ENCODE measurements at places on chromosomes 3 and 15.
A peak's percentile ranks its signal among the peaks of the same experiment; 100 is the strongest.

GRCh38 chr15:83588441-83588840 is 65.5 kb upstream of the ADAMTSL3 start:
- no peak for DNase-seq

DNA sequence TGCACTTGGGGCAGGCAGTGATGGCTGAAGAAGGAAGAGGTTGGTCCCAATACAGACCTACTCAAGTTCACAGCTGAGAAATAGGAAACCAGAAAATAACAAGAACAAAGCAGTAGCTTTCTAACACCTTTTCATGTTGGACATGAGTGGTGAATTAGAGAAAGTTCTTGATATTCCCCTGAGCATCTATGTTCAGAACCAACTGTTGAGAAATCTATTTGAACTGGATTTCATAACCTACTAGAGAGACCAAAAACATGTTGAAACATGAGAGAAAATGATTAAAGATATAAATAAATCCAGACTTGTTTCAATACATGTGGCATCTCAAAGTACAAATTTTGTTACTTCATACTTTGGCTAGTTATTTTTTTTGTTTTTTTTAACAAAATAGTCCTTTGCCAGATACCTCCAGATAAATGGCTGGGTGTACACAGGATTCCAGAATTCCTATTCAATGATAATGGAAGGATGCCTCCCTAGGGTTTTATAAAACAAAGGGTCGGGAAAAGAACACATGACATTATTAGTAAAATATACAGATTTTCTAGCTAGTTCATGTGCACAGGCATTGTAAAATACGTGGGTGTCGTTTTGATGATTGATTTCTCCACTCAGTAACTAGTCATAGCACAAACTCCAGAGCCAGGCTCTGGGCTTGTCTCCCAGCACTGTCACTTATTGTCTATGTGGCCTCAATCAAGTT is 34.4 kb upstream of the TNFSF10 start:
- no peak for DNase-seq

DNA sequence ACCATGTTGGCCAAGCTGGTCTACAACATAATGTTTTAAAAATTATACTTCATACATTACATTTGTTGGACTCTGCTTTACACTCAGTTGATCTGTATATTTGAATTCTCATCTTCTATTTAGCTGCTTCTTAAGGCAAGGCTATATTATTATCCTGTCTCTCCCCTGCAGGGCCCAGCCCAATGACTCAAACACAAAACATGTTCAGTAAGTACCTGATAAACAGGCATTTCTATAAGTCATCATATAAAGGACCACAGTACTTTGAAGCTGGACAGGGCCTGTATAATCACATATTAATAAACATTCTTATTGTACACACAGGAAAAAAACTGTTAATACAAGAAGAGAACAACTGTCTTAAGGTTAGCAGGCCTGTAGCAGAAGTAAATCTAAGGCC is 36.2 kb downstream of the NGLY1 start:
- DNase-seq = no peak

GRCh38 chr3:33179132-33179531 is 39.5 kb downstream of the SUSD5 start:
- no peak for DNase-seq

- no peak for DNase-seq
Measured at GRCh38 chr15:89728254-89728653, 22.8 kb downstream of the MESP1 start.

GRCh38 chr3:32220006-32220405 is 18.5 kb upstream of the CMTM8 start:
- no peak for DNase-seq

- no peak for DNase-seq
Measured at GRCh38 chr3:127738192-127738840, 65.6 kb downstream of the ABTB1 start.

DNA sequence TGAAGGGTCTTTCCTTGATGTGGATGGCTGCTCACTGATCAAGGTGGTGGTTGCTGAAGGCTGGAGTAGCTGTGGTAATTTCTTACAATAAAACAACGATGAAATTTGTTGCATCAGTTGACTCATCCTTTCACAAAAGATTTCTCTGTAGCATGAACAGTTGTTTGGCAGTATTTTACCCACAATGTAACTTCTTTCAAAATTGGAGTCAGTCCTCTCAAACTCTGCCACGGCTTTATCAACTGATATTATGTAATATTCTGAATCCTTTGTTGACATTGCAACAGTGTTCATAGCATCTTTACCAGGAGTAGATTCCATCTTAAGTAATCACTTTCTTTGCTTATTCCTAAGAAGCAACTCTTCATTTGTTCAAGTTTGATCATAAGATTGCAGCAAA is 252.6 kb downstream of the UBE2E2 start:
- DNase-seq = no peak

DNA sequence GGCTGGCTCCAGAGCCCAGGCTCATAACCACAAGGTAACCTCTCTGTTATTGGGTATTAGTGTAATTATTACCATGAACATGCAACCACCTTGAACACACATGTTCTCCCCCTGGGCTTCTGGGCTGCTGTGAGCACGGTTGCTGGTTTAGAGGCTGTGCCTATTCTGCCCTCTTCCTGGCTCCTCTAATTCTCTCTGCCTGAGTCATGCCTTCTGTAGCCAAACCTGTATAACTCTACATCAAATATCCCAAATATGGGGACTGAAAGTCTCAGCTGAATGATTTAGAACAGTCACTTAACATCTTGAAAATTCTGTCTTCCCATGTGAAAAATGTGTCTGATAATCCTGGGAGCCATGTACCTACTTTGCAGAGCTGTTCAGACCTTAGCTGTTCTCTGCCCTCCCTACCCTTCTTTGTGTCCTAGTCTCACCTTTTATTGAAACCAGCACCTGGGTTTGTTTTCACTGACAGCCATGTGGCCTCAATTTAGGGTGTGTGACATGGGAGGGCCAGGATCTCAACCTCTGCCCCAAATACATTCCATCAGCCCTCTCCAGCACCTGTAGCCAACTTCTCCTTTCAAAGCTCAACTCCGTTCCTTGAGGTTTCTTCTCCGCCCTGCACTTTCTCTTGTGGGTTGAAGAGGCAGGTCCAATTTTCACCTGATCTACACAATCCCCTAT is 60.7 kb downstream of the PDZRN3 start:
- DNase-seq = no peak

DNA sequence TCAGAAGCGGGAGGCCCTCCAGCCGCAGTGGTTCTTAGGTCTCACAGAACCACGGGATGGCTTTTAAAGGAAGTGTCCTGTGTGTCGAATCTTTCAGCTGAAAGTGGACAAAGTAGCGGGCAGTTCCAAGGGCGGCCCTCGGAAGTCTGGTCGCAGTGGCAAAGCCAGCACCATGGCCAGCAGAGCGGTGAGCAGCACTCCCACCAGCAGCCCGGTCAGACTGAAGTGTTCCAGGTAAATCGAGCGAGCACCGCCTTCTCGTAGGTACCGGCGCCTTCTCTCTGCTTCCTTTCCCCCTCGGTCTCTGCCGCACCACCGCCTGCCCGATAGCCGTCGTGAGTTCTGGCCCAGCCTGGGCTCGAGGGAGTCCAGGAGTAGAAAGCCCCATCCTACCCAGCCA is 103.6 kb upstream of the ABHD17C start:
- no peak for DNase-seq

DNA sequence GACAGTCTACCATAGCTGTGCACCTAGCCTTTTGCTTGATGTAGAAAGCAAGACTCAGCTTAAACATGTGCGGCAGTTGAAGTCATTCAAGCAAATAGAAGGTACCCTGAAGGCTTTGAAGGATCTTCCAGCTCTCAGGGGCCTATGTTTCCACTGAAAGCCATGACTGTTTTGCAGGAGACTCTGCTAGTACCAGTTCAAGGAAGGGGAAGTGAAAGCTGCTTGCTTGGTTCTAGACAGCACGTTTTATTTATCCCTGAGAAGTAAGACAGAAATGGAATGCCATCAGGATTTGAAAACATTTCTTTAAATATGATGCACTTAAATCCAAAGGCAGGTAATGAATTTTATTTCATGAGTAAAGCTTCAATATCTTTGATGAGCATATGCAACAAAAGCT is 311.4 kb downstream of the PDCD6IP start:
- DNase-seq = no peak

- DNase-seq = peak; percentile 50
Measured at GRCh38 chr3:51498876-51499738, 708 bp downstream of the DCAF1 start.

DNA sequence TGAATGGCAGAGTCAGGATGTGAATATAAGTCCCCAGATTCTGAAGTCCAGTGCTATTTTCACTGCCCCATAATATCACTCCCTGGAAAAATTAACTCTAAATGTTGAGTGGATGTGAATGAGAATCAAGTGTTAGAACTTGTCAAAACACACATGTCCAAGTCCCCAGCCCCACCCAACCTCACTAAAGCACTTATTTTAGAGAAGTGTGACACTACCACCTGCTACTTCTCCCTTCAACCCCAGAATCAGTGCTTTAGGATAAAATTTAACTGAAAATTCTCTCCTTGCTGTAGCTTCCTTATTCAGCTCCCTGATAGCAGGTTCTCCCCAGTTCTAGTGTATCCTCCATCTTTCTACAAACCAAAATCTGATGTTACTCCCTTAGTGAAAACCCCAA is 35.8 kb downstream of the HERC1 start:
- DNase-seq = no peak

- DNase-seq = no peak
Measured at GRCh38 chr3:177338697-177339219, 141.5 kb upstream of the TBL1XR1 start.

GRCh38 chr3:170603770-170604510 is 18.1 kb upstream of the SLC7A14 start:
- DNase-seq = no peak

- no peak for DNase-seq
Measured at GRCh38 chr15:78261062-78261461, 3.3 kb upstream of the DNAJA4 start.

DNA sequence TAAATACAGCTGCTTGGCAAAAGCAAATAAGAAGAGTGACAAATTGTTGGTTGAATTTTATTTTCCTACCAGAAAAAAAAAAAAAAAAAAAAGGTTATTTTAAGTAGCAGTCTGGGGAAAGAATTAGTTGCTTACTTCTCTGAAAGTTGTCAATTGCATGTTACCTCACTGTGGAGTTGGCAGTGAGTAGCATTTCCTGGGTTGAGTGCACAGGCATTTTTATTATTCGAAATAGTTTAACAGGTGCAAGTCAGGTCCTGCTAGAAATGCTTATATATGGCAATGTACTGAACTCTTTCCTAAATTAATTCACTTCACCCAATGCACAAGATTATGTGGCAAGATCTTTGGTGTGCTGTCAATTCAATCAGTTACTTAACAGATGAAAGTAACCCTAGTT is 680.6 kb downstream of the EPHA3 start:
- DNase-seq = no peak

GRCh38 chr3:141878817-141879216 is 2.4 kb downstream of the ATP1B3 start:
- no peak for DNase-seq

All from activated CD4-positive, CD25-positive, alpha-beta regulatory T cell (primary cell).